Right lobe of liver (tissue), 6 donors: ENCODE measurements at places on chromosomes 12 and 14. TPM values are rescaled to one million over a fixed set of nuclear protein-coding genes. Genes with fewer than 3 reads are reported as not detected.
A peak's percentile ranks its signal among the peaks of the same experiment; 100 is the strongest.

DNA sequence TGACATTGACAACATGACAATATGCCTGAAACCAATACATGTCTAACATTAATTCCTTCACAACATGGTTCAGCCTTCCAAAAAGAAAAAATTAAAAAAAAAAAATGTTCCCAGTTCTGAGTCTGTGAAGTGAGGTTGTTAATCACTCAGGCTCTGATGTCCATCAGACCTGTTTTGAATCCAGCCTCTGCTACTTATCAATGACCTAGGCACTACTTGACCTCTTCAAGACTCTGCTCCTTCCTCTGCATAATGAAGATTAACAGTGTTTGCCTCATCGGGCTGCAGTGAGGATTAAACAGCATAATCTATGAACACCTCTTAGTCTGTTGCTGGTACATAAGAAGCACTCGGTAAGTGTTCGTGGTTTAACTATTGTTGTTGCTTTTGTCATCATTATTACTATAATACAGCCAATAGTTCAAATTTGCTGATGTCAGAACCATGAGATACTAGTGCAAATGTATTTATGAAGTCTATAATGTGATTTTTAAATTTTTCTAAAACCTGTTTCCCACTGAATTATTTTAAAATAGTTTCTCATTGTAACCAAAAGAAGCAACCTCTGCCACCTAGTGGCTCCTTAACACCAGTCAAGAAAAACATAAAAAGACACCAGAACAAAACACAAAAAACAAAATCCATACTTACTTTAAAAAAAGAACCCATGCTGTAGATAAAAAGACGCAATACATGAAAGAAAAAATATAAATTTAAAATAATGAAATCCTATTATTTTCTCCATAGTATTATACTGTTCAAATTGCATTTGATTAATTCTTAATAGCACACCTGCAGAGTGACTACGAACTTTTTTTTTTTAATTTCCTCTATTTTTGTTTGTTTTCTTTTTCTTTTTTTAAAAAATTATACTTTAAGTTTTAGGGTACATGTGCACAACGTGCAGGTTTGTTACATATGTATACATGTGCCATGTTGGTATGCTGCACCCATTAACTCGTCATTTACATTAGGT is 20.3 kb upstream of the TMX1 start:
- no peaks in the 10 kb centered on the region for H3K4me1 ChIP-seq
- no peaks in the 10 kb centered on the region for H3K27me3 ChIP-seq
- DNase-seq = no peak
- H3K36me3 ChIP-seq = no peaks in the 10 kb centered on the region
- no peak overlapping the region for H3K27ac ChIP-seq
- H3K4me3 ChIP-seq = no peak overlapping the region

- H3K36me3 ChIP-seq = peaks cover 8% of the 10 kb centered on the region
- no peaks in the 10 kb centered on the region for H3K27me3 ChIP-seq
- H3K27ac ChIP-seq = no peak overlapping the region
- peaks cover 63% of the 10 kb centered on the region for H3K4me1 ChIP-seq
- DNase-seq = peak; percentile 89
These were observed 25.4 kb downstream of the CLSTN3 start for GRCh38 chr12:7155471-7156034.

DNA sequence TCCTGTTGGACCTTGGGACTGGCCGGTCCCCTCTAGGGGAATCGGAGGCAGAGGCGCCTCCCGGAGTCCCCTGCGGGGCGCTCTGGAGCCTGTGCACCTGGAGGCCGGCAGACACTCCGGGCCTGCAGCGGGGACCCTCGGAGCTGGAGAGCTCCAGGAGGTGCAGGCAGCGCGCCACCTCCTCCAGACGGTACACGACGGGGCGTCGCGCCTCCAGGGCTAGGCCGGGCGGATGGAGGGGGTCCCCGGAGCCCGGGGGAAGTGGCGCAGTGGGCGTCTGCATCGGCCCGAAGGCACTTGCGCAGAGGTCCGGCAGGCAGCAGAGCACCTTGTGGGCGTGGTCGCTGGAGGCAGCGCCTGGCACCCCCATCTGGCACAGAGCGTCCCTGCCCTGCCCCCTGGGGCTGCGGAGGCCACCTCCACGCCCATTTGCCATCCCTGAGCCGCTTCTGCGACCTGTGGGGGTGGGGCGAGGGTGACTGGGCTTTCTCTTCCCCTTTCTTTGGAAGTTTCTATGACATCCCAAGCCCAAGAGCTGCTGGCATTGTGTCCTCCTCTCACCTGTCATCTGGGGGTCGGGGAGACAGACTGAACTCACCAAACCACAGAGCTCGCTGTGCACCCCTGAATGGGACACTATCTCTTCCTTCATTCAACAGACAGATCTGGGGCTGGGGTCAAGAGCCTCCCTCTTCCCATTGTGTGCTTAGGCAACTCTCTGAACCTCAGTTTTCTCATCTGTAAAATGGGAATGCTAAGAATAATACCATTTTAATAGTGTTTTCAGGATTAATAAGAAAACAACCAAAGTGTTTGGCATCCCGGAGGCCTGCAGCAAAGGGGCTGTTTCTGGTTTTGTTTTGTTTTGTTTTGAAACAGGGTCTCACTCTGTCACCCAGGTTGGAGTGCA is 37.5 kb upstream of the CORO1C start:
- H3K27ac ChIP-seq = no peak overlapping the region
- no peaks in the 10 kb centered on the region for H3K27me3 ChIP-seq
- DNase-seq = peak; percentile 66
- peak overlapping the region; percentile 29 for H3K4me3 ChIP-seq
- H3K36me3 ChIP-seq = no peaks in the 10 kb centered on the region

DNA sequence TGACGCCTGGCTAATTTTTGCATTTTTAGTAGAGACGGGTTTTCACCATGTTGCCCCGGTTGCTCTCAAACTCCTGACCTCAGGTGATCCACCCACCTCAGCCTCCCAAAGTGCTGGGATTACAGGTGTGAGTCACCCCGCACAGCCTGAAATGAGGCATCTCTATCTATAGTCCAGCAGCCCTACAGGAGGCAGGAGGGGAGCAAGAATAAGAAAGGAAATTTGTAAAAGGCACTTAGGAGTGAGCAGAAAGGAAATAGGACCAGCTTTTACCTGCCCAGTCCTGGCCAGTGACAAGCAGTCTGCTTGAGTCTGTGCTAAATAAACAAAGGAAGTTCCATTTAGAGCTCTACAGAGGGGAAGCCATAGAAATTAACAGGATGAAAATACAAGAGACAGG is 15.0 kb upstream of the PSMA6 start:
- no peak overlapping the region for H3K4me3 ChIP-seq
- H3K27ac ChIP-seq = no peak overlapping the region
- DNase-seq = no peak
- H3K36me3 ChIP-seq = no peaks in the 10 kb centered on the region
- no peaks in the 10 kb centered on the region for H3K4me1 ChIP-seq

GRCh38 chr14:69316449-69317101 is 56.6 kb downstream of the GALNT16 start:
- no peaks in the 10 kb centered on the region for H3K4me1 ChIP-seq
- DNase-seq = no peak
- no peak overlapping the region for H3K4me3 ChIP-seq
- H3K27ac ChIP-seq = no peak overlapping the region

GRCh38 chr14:53567236-53567780 is 389.3 kb downstream of the BMP4 start:
- no peak for DNase-seq
- H3K27me3 ChIP-seq = no peaks in the 10 kb centered on the region
- H3K27ac ChIP-seq = no peak overlapping the region
- H3K4me3 ChIP-seq = no peak overlapping the region
- no peaks in the 10 kb centered on the region for H3K4me1 ChIP-seq

DNA sequence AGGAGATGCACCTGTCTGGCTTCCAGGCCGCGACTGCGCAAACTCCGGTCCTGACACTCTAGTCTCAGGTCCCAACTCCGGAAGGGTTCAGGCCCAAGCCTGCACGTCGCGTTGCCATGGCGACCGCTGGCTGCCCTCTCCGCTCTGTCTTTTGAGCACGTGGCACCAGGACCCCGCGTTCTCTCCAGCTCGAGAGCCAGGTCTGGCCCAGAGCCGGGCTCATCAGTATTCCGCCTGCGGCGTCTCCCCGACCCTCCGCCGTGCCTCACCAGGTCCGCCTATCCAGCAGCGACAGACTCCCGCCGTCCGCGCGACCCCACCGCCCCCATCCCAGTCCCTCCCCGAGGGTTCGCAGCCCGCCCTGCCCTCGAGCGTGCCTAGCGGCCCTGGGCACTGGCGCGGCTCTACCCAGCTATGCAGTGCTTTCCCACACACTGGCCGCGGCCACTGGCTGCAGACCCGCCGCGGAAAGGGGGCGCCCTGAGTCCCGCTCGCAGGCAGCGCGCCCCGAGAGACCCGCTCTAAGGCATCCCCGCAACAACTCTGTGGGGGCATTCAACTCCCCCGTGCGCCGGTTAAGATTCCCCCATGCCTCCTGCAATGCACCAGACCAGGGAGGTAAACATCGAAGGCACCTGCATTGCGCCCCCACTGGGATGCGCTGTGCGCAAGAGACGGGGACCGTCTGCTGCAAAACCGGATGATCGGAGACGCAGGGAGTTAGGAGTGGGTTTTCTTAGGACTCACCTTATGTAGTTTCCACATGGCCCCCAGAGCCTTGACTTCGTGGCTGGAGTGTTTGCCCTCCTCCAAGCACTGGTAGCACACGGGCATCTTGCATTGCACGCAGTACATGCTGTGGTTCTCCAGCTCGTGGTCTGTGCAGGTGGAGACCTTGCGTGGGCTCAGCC is 1.3 kb downstream of the TRIM9 start:
- peaks cover 20% of the 10 kb centered on the region for H3K27me3 ChIP-seq
- no peaks in the 10 kb centered on the region for H3K4me1 ChIP-seq
- H3K27ac ChIP-seq = no peak overlapping the region
- peak overlapping the region; percentile 40 for H3K4me3 ChIP-seq

DNA sequence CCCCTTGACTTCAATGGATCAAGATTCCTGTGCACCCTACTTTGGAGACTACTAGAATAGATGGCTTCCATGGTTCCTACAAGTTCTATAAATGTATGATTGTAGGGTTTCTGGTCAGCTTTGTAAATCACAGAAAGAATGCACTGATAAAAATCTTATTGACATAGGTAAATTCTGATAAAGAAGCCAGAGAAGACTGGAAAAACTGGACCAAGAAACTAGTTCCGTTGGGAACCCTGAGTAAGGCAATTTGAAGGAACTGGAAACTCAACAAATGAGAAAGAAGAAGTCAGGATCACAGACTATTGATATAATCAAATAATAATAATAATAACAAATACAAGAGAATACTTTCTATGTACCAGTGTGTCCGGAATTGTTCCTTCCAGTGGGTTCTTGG is 15.4 kb upstream of the MGST1 start:
- no peak overlapping the region for H3K4me3 ChIP-seq
- H3K4me1 ChIP-seq = no peaks in the 10 kb centered on the region
- no peaks in the 10 kb centered on the region for H3K36me3 ChIP-seq
- H3K27ac ChIP-seq = no peak overlapping the region
- H3K27me3 ChIP-seq = no peaks in the 10 kb centered on the region

Gene CCDC60
- not detected for total RNA-seq

DNA sequence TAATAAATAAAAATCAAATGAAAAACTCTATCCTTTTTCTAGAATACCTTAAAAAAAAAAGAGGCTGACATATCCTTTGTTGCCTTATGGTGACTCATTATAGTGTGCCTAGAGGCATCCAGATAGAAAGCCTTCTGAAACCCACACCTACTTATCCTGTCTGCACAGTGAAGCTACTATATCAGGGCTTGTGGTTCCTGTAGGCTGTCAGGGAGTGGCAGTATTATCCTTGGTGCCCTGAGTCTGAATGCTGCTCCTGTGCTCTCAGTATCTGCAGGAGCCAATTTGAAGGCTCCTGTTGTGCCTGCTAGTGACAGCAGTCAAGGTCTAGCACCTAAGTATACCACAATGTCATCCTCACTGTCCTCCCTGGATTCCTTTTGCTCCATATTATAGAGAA is 168.4 kb upstream of the AVPR1A start:
- no peaks in the 10 kb centered on the region for H3K36me3 ChIP-seq
- H3K27me3 ChIP-seq = no peaks in the 10 kb centered on the region
- DNase-seq = no peak
- H3K4me3 ChIP-seq = no peak overlapping the region
- H3K27ac ChIP-seq = no peak overlapping the region
- no peaks in the 10 kb centered on the region for H3K4me1 ChIP-seq

Gene OR4M1
- total RNA-seq = not detected

Gene MYH7
- 0.31 TPM for total RNA-seq

DNA sequence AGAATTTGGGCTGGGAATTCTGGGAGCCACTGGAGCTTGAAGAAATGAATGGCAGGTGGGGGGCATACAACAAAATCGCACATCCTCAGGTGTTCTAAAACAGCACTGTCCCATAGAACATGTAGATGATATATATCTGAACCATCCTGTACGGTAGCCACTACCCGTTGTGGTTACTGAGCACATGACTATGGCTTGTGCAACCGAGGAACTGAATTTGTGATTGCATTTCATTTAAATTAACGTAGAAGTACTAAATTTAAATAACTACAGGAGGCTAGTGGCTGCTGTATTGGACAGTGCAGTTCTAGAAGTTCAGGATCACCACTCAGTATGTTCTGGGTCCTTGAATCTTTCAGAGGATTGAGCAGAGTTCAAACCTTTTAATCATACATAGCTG is 172.4 kb downstream of the PHETA1 start:
- H3K27ac ChIP-seq = no peak overlapping the region
- H3K27me3 ChIP-seq = no peaks in the 10 kb centered on the region
- no peaks in the 10 kb centered on the region for H3K4me1 ChIP-seq
- no peak for DNase-seq

Gene NUDT14
- 10.3 TPM for total RNA-seq

DNA sequence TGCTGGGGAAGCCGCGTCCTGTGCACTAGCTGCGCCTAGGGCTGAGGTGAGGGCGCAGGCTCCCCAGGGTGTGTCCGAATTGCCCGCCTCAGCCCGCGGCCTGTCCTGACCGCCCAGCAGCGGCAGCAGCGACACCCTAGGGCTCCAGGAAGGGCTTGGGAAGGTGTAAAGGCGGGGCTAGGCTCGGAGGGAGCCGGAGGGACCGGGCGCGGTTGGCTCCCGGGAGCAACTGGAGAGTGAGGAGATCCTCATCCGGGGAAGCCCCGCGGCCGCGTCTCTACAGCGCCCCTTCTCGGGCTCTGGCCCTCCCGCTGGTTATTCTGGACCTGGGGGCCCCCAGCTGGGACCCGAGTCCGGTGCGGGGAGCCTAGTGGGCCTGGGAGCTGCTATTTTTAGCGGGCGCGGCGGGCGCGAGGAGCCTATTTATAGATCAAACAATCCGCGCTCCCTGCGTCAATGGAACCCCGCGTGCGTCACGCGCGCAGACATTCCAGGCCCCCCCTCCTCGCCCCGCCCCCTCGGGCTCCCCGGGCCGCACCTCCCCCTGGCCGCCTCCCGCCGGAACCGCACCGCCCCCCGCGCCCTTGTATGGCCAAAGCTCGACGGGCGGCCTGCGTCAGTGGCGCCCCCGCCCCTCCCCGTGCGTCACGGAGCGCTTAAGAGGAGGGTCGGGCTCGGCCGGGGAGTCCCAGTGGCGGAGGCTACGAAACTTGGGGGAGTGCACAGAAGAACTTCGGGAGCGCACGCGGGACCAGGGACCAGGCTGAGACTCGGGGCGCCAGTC is at the start of gene NR4A1:
Gene NR4A1, plus strand, starts transcription at position 685 of the 784 bp plus-strand sequence. CDS start 2,887 bp downstream, outside the sequence.
- DNase-seq = peak; percentile 96
- peaks cover 14% of the 10 kb centered on the region for H3K4me1 ChIP-seq
- H3K36me3 ChIP-seq = no peaks in the 10 kb centered on the region
- H3K27ac ChIP-seq = peak within 1 kb of the TSS; percentile 91
